ENCODE measurements at places on chromosomes 4 and X.
A peak's percentile ranks its signal among the peaks of the same experiment; 100 is the strongest.

- DNase-seq: no peak
Measured at GRCh38 chr4:88315460-88316017, 31.2 kb upstream of the PPM1K start.

- DNase-seq: peak; percentile 57
Measured at GRCh38 chr4:89077761-89078160, 20.8 kb upstream of the FAM13A start.

DNA sequence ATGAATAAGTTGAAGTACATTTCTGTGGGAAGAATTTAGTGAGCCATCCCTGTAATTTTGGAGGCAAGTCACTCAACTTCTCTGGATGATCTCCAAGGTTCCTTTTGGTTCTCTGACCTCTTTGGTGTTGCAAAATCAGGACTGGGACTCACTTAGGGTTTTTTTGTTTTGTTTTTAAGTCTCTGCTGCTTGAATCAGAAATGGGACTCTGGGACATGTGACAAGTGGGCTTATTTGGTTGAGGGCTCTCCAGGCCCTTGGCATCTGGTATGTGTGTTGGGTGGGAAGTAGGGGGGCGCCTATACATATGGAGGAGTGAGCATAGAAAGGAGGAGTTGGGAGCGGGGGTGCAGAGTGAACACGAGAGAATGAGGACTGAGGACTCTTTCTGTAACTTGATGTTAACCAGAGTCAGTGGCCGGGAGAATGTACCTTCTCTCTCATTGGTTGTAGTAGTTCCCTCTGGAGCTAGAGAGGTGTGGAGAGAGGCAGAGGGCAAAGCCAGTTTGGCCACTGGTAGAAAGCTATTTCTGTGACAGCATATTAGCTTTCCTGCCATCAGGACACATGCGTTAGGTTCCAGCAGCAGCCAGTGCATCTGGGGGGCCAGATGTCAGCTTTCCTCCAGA, 1.9 kb downstream of the ARHGAP10 start:
- DNase-seq: peak; percentile 57

- no peak for DNase-seq
Measured at GRCh38 chrX:16458208-16458607, 191.8 kb upstream of the S100G start.

- DNase-seq: no peak
Measured at GRCh38 chr4:804804-805203, 21.1 kb downstream of the CPLX1 start.

DNA sequence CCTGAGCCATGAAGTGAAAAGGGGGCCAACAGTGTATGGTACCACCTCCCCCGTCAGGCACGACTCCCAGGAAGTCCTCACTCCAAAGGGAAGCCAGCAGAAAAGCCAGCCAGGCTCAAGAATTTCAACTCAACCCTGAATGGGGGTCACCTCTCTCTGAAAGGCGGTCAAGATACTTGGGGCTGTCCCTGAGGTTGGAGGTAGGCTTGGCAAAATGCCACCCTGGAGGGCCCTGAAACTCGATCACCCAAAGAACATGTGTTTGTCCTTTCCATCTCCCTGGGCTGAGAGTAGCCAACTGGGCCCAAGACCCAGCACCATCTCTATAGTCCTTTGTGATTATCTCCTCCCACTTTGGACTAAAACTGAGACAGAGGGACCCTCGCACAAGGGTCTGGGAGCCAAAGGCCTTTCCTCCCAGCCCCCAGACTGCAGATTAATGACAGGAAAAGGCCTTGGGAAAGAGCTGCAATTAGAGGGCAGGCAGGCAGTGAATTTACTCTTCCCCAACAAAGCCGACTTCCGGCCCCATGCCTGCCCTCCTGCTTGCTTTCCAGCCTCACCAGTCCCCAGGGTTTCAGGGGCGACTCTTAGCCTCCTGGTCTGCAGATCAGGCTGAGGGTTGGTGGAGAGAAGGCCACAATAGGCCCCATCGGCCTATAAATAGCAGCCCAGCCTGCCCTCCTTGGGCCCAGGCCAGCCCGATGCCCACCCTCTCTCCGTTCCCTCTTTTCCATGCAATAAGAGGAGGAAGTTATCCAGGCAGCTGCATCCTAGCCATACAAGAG, 5.6 kb downstream of the SASH3 start:
- no peak for DNase-seq

- no peak for DNase-seq
Measured at GRCh38 chr4:8558080-8558960, 21.9 kb upstream of the GPR78 start.

GRCh38 chr4:140807491-140808252, 51.5 kb upstream of the TBC1D9 start:
- DNase-seq: peak; percentile 83

DNA sequence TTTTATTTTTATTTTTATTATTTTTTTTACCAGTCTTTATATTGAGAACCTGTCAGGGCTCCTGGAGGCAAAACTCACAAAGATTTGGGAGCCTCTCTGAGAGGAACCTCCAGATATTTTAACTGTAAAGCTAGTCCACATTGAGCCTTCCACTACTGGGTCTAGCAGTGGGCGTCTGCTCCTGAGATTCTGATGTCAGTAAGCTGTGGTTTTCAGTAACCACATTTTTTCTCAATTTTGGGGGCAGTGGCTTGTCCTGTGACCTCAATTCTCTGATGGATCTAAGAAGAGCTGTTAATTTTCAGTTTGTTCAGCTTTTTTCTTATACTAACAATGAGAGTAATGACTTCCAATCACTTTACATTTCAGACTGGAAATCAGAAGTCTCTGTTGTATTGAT, 23.6 kb upstream of the GPRASP1 start:
- peak; percentile 41 for DNase-seq

Measured in inflammatory macrophage treated with lipopolysaccharide for 4 hours (primary cell).